ENCODE measurements at places on chromosomes 12 and 14.

DNA sequence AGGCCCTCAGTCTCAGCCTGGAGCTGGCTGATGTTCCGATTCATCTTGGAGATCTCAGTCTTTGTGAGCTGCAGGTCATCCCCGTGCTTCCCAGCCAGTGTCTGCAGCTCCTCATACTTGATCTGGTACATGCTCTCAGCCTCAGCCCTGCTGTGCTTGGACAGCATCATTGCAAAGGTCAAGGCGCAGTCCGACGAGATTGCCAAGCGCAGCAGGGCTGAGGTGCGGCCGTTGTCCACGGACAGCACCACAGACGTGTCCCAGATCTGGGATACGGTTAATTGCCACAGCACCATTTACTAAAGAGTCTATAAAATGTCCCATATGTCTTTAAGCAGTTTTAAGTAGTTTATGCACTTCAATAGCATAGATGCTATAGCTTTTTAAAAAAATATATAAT, 965.7 kb downstream of the FSCB start:
- no peak for DNase-seq

DNA sequence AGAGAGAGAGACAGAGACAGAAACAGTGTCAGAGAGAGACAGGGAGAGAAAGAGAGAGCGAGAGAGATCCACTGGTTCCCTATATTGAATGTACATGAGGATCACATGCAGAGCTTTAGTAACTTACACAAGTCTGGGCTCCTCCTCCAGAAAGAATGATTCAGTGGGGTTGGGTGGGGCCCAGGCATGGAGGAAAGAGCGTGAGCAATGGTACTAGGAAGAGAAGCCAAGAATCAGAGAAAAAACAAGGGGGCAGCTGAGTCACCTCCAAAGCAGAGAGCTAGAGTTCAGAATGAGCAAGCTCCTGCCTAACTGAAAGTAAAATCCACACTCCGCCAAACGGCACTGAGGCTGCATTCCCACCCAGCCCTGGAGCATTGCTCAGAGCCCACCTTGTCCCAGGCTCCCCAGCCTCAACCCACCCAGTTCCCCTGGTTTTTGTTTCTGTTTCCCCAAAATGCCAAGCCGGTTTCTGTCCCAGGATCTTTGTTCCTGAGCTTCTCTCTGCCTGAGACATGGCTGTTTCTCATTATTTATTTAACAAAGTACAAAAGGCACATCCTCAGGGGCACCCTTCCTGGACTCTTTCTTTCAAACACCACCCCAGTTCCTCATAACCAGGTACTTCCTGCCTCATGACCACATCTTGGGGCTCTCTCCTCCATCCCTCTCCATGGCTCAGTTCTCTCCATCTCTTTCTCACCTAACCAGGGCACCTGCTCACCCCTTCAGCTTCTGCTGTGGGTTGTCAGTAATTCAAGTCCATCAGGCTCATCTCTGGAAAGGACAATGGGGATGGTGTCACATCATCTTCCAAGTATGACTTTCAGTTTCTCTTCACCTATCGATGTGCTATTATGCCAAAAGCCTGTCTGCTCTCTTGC, 670.3 kb upstream of the TBX3 start:
- DNase-seq: no peak

DNA sequence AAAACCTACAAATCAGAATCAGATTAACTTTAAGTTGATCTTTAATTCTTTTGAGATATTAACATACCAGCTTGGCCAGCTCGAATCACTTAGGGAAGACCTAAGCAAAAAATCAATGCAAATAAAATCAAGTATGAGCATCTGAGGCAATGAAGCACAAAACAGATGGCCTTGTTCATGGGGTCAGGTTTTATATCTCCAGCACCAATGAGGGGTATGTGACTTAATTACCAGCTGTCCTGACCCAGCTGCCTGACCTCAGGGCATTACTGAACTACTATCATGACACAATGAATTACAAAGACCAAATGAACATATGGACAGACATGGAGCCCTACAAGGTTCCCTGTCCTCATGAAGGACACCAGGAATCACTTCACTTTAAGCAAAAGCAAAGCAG, 70.5 kb downstream of the FGD6 start:
- DNase-seq: no peak

- DNase-seq: no peak
Measured at GRCh38 chr14:104086661-104087461, 1.4 kb downstream of the ASPG start.

- no peak for DNase-seq
Measured at GRCh38 chr12:58302487-58303011, 361.2 kb downstream of the ATP23 start.

DNA sequence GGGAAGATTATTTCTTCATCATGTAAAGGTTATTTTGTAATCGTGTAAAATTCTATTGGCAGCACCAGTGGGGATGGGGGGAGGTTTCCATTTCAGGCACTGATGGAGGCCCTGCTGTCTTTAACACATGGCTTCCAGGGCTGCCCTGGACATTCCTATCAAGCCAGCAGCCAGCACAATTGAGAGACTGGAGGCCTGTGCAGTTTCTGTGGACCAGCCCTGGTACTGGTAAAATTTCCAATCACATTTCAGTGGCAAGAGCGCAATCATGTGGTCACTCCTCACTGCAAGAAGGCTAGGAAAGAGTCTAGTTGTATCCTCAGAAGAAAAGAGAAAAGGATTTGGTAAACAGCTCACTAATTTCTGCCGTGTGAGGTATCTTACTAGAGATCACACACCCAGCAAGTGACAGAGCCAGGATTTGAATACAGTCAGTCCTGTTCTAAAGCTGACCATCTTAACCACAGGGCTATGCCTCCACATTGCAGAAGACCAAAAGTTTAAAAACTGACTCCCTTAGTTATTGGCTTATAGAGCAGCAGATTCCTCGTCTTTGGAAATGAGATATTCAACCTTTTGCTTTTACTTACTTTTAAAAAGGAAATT, 179.4 kb upstream of the ARHGAP5 start:
- DNase-seq: no peak

DNA sequence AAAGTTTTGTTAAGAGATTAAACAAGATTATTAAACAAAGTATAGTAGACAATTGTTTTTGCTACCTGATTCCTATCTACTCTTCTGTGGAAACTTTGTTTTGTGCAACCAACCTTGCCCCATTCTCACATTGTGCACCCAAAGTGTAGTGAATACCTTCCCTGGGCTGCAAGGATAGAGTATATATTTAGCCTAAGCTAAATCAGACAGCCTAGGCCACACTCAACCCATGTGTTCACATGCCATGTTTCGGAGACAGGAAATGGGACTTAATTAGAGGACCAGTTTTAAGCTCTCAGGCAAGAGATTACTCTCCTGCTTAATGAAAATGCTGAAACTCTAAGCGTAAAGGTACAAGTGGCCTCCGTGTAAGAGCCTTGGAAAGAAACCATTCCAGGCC, 734.9 kb upstream of the USP15 start:
- no peak for DNase-seq

- DNase-seq: no peak
Measured at GRCh38 chr14:74516451-74517160, 23.0 kb downstream of the ISCA2 start.

- no peak for DNase-seq
Measured at GRCh38 chr14:66104486-66104885, 381.7 kb upstream of the CCDC196 start.

DNA sequence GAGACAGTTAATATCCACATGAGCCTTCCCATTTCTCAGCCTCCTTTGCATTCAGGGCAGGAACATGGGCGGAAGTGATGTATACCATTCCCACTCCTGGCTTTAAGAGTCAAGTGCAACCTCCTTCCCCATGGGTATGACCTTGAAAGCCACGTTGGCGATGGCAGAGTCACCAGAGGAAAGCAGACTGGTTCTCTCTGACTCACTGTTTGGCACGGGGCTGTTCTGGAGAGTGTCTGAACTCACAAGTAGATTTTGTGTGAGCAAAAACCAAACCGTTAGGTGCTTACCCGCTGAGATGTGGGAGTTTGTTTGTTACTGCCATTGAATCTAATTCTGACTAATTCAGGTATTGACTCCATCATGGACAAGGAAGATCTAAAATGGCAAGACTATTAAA, 36.7 kb upstream of the PZP start:
- peak; percentile 35 for DNase-seq

- no peak for DNase-seq
Measured at GRCh38 chr12:20212658-20213555, 155.4 kb upstream of the PDE3A start.

- DNase-seq: no peak
Measured at GRCh38 chr12:54045868-54046521, 7.6 kb upstream of the HOXC4 start.

GRCh38 chr12:71888521-71888920, 49.0 kb downstream of the TBC1D15 start:
- DNase-seq: no peak

DNA sequence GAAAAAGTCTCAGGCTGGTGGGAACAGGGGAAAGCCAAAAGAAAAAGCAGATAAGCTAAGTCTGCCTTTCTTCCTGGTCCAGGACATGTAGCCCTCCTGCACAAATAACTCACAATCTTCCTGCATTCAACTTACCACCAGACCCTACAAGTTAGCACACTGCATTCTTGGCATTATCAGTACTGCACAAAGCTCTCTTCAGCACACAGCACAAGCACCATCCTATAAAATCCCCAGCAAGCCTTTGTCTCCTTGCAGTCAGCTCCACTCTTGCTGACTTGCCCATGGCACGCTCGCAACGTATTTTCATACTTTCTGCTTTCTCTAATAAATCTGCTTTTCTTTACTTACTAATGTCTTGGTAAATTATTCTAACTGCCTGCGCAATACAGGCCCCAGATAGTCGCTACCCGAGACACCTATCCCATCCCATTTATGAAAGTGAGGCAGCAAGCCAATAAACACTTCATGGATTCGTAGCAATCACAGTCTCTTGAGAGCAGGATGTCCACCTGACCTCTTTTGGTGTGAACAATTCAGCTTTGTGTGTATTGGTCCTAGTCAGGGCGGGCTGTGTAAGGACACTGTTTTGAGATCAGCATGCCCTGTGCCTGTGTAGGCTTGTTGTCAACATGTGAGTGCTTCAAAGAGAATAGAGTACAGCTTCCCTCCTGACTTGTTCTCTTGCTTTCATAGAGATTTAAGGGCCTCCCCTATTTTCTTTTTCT, 49.0 kb downstream of the TMEM117 start:
- no peak for DNase-seq

DNA sequence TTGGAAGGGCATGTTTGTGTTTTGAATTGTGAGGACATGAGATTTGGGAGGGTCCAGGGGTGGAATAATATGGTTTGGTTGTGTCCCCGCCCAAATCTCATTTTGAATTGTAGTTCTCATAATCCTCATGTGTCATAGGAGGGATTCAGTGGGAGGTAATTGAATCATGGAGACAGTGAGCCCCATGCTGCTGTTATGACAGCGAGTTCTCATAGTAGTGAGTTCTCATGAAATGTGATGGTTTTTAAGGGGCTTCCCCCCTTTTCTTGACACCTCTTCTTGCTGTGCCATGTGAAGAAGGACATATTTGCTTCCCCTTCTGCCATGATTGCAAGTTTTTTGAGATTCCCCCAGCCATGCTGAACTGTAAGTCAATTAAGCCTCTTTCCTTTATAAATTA, 260.0 kb downstream of the DUSP6 start:
- DNase-seq: no peak

DNA sequence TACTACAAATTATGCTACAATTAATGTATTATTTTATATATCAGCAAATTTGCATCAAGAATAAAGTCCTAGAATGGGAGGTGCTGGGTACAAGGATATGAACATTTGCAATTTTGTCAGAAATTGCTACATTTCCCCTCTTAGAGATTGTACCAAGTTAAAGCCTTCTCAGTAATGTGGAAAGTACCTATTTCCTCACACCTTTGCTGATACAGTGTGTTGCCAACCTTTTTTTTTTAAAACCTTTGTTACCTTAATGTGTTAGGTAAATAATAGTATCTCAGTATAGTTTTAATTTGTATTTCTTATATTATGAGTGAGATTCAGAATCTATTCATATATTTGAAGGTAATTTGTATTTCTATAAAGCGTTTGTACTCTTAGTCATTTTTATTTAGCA, 95.4 kb upstream of the HIF1A start:
- no peak for DNase-seq

GRCh38 chr14:88683119-88683518, 109.6 kb downstream of the EML5 start:
- no peak for DNase-seq

Measured in activated CD4-positive, alpha-beta T cell treated with anti-CD3 and anti-CD28 coated beads, Interleukin-2, amount 50 U/mL, for 24 hours (primary cell).